Endothelial cell (in vitro differentiated cells): ENCODE measurements at places on chromosomes 16 and 17. TPM values are rescaled to one million over a fixed set of nuclear protein-coding genes. Genes with fewer than 3 reads are reported as not detected.

The ATAD5 gene
- total RNA-seq = 6.3 TPM

The KCTD5 gene
- 24.3 TPM for total RNA-seq

The PRPSAP2 gene
- 32.4 TPM for total RNA-seq

The WWP2 gene
- total RNA-seq = 35.3 TPM

The IL17C gene
- total RNA-seq = 0.26 TPM

The ABCA3 gene
- 10.4 TPM for total RNA-seq

The OTOP3 gene
- not detected for total RNA-seq

- H3K27me3 ChIP-seq = peaks cover 2% of the 10 kb centered on the region
- peaks cover 1% of the 10 kb centered on the region for H3K4me1 ChIP-seq
- no peak overlapping the region for H3K27ac ChIP-seq
- DNase-seq = no peak
- peaks cover 3% of the 10 kb centered on the region for H3K36me3 ChIP-seq
These were observed 6.2 kb upstream of the C1QTNF1 start for GRCh38 chr17:79017546-79018369.

GRCh38 chr16:6600167-6600566 lies 732.5 kb upstream of the RBFOX1 start:
- H3K4me3 ChIP-seq = no peak overlapping the region
- H3K27me3 ChIP-seq = no peaks in the 10 kb centered on the region
- H3K36me3 ChIP-seq = no peaks in the 10 kb centered on the region
- no peaks in the 10 kb centered on the region for H3K4me1 ChIP-seq
- no peak overlapping the region for H3K27ac ChIP-seq
- DNase-seq = no peak

GRCh38 chr17:47763913-47764582 lies 31.0 kb downstream of the TBX21 start:
- H3K36me3 ChIP-seq = no peaks in the 10 kb centered on the region
- H3K4me3 ChIP-seq = no peak overlapping the region
- H3K27ac ChIP-seq = no peak overlapping the region
- peaks cover 6% of the 10 kb centered on the region for H3K27me3 ChIP-seq
- DNase-seq = no peak

GRCh38 chr17:43556292-43556691 lies 10.2 kb upstream of the ETV4 start:
- H3K4me3 ChIP-seq = no peak overlapping the region
- no peak overlapping the region for H3K27ac ChIP-seq
- no peaks in the 10 kb centered on the region for H3K36me3 ChIP-seq
- H3K27me3 ChIP-seq = peaks cover 4% of the 10 kb centered on the region
- no peak for DNase-seq

DNA sequence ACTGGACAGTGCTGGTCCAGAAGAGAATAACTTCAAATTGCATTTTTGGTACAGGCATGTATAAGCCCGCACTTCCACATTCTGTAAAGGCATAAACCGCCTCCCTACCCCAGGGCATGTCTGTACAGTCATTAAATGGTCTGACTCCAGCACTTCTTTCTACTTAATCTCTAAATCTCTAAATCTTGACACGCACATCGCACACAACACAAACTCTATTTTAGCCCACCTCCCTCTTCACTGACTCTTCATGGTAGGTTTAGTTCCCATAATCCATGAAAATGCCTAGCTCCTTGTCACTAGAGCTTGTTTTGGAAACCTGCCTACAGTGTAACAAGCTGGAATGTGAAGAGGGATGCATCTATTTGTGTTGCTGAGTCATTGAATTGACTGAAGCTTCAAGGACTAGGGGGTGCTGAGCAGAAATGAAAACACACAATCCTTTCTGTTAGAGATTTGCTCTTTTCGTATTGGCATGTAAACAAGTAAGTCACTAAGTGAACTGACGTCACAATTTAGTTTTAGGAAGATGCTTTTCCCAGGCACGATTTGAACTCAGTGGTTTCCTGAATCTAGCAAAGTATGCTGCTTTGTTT lies 1.6 kb upstream of the DUSP14 start:
- no peak overlapping the region for H3K27ac ChIP-seq
- H3K27me3 ChIP-seq = peaks cover 8% of the 10 kb centered on the region
- peaks cover 4% of the 10 kb centered on the region for H3K36me3 ChIP-seq
- no peak for DNase-seq

- no peak overlapping the region for H3K27ac ChIP-seq
- no peaks in the 10 kb centered on the region for H3K4me1 ChIP-seq
- H3K36me3 ChIP-seq = peaks cover 14% of the 10 kb centered on the region
- peaks cover 14% of the 10 kb centered on the region for H3K27me3 ChIP-seq
- no peak overlapping the region for H3K4me3 ChIP-seq
These were observed 2288.4 kb downstream of the TP53TG3F start for GRCh38 chr16:35747658-35748455.

DNA sequence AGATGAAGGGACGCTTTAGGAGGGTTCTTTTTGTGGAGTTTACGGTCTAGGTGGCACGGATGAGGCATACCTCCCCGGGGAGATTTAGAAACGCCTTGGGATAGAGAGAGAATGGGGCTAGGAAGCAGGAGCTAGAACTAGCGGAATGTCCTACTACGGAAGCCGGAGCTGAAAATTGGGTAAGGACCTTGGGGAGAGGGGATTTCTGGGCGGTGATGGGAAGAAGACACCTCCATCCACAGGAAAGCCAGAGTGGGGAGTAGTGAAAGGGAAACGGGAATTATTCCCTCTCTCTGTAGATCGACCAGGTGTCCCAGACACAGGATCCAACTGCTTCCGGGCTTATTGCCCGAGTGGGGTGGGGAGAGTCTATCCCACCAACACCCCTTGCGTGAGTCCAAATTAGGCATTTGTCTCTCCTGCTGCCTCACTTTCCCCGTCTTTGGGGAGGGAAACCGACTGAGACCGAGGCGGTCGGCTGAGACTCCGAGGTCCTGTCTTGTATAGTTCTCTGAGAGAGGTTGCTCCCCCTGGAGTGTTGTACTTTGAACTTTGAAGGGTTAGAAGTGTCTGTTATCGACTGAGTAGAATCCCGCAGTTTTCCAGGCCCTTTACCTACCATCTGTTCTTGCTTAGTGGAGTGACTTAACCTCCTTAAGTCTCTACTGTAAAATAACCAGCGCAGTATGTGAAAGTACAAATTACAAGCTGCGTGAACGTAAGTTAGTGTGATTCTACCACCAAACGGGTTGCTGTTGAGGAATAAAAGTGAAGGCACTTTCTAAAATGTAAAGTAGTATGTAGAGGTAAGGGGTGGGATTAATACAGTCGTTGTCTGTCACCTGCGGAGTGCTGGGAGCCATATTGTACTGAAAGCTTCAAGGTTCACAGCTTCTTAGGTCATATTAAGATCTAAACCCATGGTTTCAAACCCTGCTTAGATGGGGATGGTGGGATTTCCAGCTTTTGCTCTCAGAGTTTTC lies 1.0 kb downstream of the RSPRY1 start:
- H3K27ac ChIP-seq = peak overlapping the region; percentile 99
- H3K4me1 ChIP-seq = peaks cover 35% of the 10 kb centered on the region
- DNase-seq = peak; percentile 31
- H3K27me3 ChIP-seq = peaks cover 15% of the 10 kb centered on the region
- H3K4me3 ChIP-seq = peak overlapping the region; percentile 100

- no peaks in the 10 kb centered on the region for H3K27me3 ChIP-seq
- H3K4me1 ChIP-seq = peaks cover 5% of the 10 kb centered on the region
- DNase-seq = no peak
- H3K27ac ChIP-seq = no peak overlapping the region
- no peak overlapping the region for H3K4me3 ChIP-seq
These were observed 756.4 kb downstream of the CDH11 start for GRCh38 chr16:64365448-64365931.

DNA sequence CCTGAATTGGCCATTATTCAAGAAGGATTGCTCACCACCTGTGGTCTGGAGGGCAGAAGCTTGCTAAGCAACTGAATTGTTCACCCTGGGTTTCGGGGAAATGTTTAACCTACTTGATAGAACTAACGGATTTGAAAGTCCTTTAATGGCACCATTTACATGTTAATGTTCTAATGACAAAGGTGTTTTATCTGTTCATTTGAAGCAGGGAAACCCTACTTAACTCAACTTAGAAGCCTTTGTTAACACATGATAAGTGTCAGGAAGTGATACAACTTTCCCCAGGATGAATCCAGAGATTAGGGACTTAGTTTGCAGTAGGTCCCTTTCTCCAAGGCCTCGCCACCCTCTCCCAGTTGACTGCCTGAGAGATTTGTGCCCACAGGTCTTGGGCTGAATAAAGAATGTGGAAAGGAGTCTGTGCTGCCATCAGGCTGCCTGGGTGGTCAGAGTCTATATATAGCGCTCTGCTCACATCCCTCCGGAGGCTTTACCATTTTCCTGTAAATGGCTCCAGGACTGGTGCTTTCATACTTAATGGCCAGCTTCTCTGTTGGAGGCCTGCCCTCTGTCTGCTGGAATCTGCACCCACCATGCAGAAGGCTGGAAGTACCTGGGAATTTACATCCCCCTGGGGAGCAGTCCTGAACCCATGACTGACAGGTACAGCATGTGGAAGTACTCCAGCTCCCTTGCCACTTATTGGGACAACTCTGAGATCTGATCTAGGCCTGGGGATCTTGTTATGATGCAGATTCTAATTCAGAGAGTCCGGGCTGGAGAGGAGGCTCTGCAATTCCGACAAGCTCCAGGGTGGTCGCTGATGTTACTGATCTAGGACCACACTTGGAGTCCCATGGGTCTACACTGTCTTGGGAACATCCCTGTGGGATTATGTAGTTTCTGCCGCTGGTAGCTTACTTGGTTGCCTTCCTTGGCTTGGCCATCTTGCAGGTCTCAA lies 99.9 kb downstream of the ASIC2 start:
- no peaks in the 10 kb centered on the region for H3K27me3 ChIP-seq
- H3K4me1 ChIP-seq = no peaks in the 10 kb centered on the region
- no peak for DNase-seq
- H3K36me3 ChIP-seq = no peaks in the 10 kb centered on the region
- no peak overlapping the region for H3K4me3 ChIP-seq
- no peak overlapping the region for H3K27ac ChIP-seq

DNA sequence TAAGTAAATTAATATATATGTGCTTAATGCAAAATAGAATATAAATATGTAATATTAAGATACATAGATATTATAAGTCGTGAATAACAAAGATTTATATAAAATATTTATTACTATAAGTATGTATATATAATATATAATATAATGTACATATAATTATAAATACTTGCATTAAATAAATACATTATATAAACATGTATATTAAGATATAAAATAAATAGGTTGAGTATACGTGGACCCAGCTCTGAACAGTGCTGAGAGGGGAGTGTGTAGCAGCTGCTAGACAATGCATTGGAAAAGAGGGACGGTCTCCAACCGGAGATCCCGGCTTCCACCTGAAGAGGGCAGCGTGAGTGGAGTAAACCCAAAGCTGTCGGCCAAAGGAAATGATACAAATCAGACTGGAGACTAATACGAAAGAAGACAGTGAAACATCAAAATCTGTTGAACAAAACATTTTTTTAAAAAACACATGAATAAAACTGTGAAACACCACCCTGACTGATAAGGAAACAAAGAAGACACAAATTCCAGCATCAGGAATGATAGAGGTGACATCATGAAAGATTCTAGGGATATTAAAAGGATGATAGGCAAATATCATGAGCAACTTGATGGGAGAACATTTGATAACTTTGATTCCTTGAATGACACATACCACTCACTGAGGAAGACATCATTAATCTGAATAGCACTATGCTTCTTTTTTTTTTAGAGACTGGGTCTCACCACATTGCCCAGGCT lies 125.4 kb upstream of the CHMP6 start:
- no peak overlapping the region for H3K4me3 ChIP-seq
- H3K4me1 ChIP-seq = peaks cover 4% of the 10 kb centered on the region
- H3K27me3 ChIP-seq = no peaks in the 10 kb centered on the region

GRCh38 chr17:70137451-70138230 lies 31.7 kb upstream of the KCNJ2 start:
- H3K4me3 ChIP-seq = no peak overlapping the region
- H3K4me1 ChIP-seq = no peaks in the 10 kb centered on the region
- no peaks in the 10 kb centered on the region for H3K27me3 ChIP-seq
- DNase-seq = no peak
- no peak overlapping the region for H3K27ac ChIP-seq
- H3K36me3 ChIP-seq = no peaks in the 10 kb centered on the region

DNA sequence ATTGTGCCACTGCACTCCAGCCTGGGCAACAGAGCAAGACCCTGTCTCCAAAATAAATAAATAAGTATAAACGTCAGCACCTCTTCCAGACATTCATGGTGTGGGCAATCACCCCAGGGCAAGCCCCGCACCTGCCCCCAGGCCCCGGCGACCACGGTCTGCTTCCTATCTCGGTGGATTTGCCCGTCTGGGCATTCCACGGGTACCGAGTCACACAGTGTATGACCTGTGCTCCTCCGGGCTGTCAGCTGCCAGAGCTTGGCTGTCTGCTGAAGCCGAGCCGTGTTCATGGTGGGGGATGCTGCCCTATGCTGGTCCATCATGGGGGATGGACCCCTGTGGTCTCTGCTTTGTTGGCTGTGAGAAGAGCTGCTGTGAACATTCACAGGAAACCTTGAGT lies 15.4 kb downstream of the CYBC1 start:
- H3K4me3 ChIP-seq = no peak overlapping the region
- no peak overlapping the region for H3K27ac ChIP-seq
- peaks cover 2% of the 10 kb centered on the region for H3K27me3 ChIP-seq
- no peaks in the 10 kb centered on the region for H3K36me3 ChIP-seq

- DNase-seq = no peak
- peaks cover 30% of the 10 kb centered on the region for H3K4me1 ChIP-seq
- H3K27me3 ChIP-seq = no peaks in the 10 kb centered on the region
- no peak overlapping the region for H3K27ac ChIP-seq
- H3K36me3 ChIP-seq = no peaks in the 10 kb centered on the region
These were observed 10.3 kb downstream of the ZNF385C start for GRCh38 chr17:42087736-42088705.

GRCh38 chr17:1109606-1110540 lies 69.9 kb downstream of the ABR start:
- peaks cover 17% of the 10 kb centered on the region for H3K4me1 ChIP-seq
- H3K27me3 ChIP-seq = peaks cover 14% of the 10 kb centered on the region
- H3K4me3 ChIP-seq = peak overlapping the region; percentile 62
- H3K27ac ChIP-seq = no peak overlapping the region

DNA sequence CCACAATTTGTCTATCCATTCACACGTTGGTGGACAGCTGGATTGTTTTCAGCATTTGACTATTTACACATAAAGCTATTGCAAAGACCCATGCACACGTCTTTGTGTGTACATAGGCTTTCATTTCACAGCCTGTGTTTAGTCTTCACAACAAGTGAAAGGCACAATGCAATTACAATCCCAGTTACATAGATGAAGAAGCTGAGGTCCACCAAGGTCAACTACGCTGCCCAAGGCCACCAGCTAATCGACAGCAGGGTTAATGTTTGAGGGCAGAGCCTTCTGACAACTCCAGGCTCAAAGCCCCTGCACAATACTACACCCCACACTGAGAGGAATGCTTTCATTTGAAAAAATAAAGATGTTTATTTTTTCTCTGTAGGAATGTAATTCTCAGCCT lies 93.6 kb upstream of the CDH13 start:
- no peaks in the 10 kb centered on the region for H3K36me3 ChIP-seq
- H3K4me3 ChIP-seq = no peak overlapping the region
- DNase-seq = no peak
- no peaks in the 10 kb centered on the region for H3K4me1 ChIP-seq
- no peaks in the 10 kb centered on the region for H3K27me3 ChIP-seq
- H3K27ac ChIP-seq = no peak overlapping the region

GRCh38 chr16:87835882-87836331 lies 33.4 kb downstream of the SLC7A5 start:
- H3K4me3 ChIP-seq = no peak overlapping the region
- H3K27me3 ChIP-seq = peaks cover 5% of the 10 kb centered on the region
- no peak overlapping the region for H3K27ac ChIP-seq
- peaks cover 3% of the 10 kb centered on the region for H3K4me1 ChIP-seq
